KBM-7 (cell line): ENCODE measurements at places on chromosomes 12 and 14.
A peak's percentile ranks its signal among the peaks of the same experiment; 100 is the strongest.

- DNase-seq = peak; percentile 70
Measured at GRCh38 chr12:14774906-14775635, 28.2 kb downstream of the WBP11 start.

GRCh38 chr12:116319233-116319897, 41.9 kb upstream of the MED13L start:
- DNase-seq = peak; percentile 71

DNA sequence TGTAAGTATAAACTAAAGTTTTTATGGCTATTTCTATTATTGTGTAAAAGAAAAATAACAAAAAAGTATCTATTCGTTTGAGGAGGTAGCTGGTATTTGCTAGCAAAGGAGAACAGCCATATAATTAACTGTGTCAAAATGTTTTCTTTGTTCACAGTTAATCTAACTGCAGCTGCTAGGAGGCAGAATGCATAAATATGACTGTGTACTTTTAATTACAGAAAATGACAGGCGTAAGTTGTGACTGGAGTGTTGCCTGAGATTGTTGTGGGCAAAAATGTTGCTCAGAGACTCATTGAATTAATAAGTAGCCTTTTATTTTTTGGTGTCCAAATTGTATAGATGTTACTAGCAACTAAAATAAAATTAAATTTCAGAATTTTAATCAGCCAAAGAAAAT, 33.5 kb downstream of the PTPRO start:
- no peak for DNase-seq

DNA sequence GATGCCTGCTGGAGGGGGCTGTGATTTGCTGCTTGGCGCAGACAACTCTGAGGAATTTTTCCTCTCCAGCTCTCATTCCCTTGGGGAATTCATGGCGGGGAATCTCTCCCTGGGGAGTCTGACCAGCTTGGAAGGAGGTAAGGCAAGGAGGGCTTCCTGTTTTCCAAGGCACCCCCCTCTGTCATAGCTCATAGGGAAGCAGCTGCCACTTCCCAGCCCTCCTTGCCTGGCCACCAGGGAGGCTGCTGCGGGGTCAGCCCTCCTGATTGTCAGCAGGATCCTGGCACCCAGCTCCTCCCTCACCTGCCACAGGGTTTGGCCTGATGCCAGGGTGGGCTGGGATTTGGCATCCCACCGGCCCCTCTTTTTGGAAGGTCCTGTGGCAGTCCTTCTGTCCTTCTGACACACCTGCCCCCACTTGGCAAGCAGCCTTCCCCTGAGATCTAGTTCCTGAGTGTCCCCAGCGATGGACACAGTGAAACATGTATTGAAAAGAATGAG, 74.9 kb downstream of the TSPAN9 start:
- no peak for DNase-seq

DNA sequence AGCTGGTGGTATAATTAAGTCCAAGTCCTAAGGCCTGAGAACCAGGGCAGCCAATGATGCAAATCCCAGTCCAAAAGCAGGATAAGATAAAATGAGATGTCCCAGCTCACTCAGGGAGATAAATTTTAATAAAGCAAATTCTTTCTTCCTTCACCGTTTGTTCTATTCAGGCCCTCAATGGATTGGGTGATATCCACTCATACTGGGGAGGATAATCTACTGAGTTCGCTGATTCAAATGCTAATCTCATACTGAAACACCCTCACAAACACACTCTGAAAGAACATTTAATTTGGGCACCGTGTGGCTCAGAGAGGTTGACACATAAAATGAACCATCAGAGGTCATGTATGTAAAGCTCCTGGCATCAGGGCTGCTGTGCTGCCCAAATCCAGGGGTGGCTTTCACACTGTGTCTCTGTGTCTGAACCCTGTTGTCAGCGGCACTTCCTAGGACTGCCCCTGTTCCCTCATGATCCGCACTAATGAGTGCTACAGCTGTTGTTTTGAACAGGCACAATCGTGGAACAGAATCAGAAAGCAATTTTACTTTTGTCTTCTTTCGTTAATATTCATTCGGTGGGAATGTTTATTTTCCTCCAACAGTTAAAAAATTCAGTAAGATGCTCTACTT, 428.5 kb upstream of the FBXO33 start:
- no peak for DNase-seq

DNA sequence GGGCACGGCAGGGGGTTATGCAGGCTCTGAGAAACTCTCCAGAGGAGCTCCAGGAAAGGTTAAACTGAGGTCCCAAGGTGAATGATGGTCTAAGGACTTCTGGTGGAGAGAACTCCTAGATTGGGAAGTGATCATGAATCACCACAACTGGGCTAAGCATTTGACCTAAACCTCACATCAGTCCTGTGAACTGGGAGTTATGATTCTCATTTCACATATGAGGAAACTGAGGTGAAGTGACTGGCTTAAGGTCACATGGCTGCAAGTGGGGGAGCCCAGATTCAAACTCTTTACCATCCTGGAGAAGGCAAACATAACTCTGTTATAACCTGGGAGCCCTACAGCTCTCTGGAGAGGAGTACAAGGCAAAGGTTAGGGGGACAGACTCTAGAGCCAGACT, 4.2 kb downstream of the RARG start:
- DNase-seq = no peak

GRCh38 chr12:71426300-71427047, 13.1 kb upstream of the LGR5 start:
- no peak for DNase-seq

DNA sequence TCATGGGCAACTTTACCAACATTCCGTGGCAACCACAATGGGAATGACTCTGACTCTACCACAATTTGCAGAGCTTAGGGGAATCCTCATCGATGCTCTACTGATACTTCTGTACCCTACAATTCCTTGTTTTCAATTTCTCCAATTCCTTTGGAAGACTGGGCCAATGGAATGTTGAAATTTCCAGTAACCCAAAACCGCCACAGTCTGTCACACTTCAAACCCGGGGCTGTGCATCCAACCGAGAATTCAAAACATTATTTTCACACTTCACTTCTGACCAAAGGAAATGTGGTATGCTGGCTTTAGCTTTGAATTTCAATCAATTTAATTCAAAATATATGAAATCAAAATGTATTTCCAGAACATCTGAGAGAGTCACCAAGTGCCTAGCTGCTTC, 951.4 kb downstream of the VRK1 start:
- DNase-seq = no peak

DNA sequence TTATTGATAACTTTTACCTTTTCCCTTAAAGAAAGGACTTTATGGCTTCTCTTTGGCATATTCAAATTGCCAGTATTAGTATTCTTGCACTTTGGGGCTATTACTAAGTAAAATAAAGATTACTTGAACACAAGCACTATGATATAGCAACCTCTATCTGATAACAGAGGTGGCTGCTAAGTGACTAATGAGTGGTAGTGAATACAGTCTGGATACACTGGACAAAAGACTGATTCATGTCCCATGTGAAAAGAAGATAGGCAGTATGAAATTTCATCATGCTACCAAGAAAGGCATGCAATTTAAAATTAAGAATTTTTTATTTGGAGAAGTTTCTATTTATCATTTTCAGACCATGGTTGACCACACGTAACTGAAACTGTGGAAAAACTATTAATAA, 399.9 kb downstream of the FSCB start:
- no peak for DNase-seq

- DNase-seq = no peak
Measured at GRCh38 chr14:29489911-29490425, 437.7 kb downstream of the PRKD1 start.

GRCh38 chr12:23707270-23707669, 242.2 kb downstream of the SOX5 start:
- no peak for DNase-seq

GRCh38 chr12:56297400-56297799, 2.7 kb downstream of the CS start:
- DNase-seq = no peak

DNA sequence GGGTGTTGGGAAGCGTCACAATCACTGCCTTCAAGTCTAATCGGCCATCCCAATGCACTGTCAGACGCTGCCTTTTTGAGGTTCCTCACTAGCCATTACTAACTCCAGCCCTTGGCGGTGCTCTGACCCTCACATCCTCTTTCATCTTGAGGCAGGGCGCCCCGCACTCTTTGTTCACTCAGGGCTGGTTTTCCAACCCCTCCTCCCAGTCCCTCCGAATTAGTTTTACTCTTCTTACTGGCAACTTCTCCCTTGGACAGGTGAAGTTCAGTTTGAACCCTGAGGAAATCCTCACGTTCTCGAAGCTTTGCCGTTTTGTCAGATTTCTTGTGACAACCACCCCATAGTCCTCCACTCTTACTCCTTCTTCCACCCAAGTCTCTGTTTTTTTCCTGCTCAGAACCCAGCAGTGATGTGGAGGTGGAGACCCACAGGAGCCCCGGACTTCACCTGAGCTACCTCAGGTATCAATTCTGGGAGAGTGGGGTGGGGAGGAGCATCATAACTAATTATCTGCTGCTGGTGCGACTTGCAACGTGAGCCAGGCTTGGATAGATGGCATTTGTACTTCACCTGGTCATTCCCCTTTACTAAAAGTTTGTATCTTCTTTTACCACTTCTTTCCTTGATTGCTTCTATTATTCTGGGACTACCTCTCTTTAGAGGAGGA, 757 bp downstream of the ZC3H10 start:
- no peak for DNase-seq

DNA sequence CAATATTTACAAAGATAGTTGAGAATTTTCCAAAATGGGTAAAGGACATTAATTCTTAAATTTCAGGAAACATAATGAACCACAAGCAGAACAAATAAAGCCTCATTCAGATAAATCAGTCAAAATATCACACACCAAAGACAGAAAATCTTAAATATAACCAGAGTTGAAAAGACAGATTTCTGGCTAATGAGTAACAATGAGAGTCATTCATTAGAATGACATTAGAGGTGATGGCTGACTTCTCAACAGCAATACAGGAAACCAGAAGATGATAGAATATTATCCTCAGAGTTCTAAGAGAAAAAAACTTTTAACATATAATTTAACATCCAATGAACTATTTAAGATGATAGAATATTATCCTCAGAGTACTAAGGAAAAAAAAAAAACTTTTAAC, 124.2 kb downstream of the DENND5B start:
- no peak for DNase-seq

- no peak for DNase-seq
Measured at GRCh38 chr12:102939670-102940222, 17.7 kb upstream of the ASCL1 start.

GRCh38 chr14:96001866-96002497, 37.2 kb upstream of the C14orf132 start:
- DNase-seq = no peak

DNA sequence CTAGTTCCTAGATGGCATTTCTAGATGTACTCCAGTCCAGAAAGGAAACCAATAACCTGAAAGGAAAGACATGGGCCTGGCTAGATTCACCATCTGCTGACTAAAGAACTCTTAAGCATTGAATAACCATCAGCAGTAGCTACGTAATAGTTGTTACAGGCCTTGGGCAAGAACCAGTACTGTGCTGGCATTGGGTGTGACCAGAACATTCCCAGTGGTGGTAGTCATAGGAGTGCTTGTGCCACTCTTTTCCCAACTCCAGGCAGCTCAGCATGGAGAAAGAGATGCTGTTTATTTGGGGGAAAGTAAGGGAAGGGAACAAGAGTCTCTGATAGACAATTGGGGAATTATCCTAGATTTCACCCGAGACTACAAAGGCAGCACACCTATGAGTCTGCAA, 333.3 kb downstream of the SLC16A7 start:
- DNase-seq = no peak

DNA sequence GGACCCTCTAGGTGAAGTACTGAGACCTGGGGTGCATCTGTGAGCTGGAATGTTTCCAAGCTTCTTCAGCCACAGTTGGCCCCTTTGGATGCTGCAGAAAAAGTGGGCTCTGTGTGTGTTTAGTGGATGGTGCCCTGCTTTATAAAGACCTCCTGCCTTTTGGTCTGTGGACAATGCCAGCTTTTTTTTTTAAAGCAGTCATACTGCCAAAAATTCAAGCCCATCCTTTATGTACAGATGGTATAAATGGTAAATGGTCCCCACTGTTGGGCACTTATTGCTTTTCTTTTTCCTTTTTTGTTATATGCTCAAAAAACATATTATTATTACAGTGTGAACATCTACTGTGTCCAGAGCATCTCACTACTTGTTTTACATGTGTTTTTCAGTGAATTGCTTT, 81.1 kb downstream of the SMOC1 start:
- DNase-seq = no peak

DNA sequence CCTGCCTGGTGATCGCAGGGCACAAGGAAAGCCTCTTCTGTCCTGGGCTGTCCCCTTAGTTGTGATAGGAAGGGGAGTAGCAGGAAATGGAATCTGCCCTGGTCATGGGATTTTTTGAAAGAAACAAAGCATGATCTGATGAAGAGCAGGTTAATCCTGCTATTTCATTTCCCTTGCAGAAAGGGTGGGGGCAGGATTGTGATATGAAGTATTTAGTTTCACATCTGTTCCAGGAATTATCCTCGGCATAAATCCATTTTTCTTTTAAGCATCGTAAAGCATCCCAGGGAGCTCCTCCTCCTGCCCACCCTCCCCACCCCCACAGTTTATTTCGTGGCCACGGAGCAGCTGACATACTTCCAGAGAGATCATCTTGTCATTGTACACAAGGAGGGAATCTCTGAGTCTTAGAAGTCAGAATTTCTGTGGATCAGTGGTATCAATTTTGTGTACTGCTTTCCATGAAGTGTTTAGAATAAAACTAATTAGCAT, 53.1 kb downstream of the TGFB3 start:
- DNase-seq = no peak

GRCh38 chr14:70697701-70698100, 56.0 kb downstream of the TTC9 start:
- DNase-seq = no peak

DNA sequence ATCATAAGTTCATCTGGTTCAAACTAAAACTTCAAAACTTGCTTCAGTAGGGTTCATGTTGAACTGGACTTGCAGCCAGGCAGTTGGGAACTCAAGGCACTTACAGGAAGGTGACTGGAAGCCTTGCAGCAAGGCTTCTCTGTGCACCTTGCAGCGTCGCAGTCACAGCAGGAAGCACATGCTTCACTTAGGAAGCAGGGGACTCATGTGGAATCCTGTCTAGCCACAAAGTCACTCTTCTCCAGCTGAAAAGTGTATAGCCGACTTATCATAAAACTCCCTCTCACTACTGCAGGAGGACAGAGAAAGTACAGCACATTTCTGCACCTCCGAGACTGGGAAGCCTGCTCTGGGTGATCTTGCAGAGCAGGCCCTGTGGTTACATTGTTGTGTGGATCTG, 114.0 kb upstream of the PRB2 start:
- peak; percentile 43 for DNase-seq

- DNase-seq = no peak
Measured at GRCh38 chr12:104656921-104657320, 200.2 kb downstream of the CHST11 start.

DNA sequence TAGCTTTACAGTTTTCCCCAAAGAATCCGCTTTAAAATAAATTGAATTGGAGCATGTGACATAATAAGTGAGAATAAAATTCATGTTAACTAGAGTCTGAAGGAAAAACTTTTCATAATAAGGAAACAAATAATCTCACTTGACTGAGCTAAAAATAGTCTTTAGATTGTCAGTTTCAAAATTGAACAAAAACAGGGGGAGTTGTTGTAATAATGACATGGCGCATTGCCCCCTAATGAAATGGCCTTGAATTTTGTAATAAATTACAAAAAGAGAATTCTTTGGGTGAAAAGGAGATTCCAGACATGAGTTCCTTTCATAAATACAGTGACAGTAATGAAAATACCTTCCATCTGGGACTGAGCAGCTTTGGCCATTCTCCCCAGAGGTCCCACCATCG, 178.6 kb downstream of the EFCAB11 start:
- DNase-seq = no peak
